ENCODE measurements at places on chromosomes 3 and 15.
A peak's percentile ranks its signal among the peaks of the same experiment; 100 is the strongest.

DNA sequence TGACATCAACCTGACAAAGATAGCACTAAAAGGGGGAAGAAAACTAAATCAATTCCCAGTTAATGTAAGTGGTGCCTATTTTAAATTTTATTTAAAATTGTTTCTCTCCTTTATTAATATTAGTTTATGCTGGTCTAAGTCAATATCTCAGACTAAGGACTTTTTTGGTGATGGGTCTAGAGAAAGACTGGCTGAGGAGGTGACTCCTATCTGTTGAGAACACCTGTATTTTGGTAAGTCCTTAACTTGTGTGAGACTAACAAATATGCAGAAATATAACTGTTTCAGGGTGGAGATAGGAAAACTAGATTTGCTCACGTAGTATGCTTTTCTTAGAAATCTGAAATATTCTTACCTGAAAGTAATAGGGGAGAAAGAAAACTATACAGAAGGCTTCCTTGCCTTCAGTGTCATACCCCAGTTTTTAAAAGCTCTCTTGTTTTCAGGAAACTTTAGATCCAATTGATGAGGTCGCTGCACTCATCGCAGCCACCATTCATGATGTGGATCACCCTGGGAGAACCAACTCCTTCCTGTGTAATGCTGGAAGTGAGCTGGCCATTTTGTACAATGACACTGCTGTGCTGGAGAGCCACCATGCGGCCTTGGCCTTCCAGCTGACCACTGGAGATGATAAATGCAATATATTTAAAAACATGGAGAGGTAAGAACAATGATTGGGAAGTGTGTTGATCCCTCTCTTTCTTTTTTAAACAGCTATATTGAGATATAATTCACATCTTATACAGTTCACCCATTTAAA lies 138.9 kb downstream of the PDE8A start:
- DNase-seq: no peak

DNA sequence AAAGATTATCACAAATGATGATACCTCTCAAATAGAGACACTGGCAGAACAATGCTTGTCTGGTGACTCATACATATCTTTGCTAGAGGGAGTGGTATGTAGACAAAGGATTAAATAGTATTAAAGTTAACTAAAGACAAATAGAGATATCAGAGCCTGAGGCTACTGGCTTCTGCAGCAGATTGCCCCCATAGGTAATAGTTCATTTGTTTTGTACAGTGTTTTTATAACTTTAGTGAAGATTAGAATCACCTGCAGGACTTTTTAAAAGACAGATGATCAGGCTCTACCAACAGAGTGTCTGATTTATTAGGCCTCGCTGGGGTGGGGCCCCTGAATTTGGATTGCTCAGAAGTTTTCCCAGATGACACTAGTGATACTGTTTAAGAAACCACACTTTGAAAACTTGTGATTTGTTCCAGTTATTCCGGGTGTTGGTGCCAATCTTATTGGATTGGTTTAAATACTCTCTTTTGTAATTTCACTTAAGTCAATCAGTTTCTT lies 96.4 kb downstream of the NAALADL2 start:
- DNase-seq: peak; percentile 7

DNA sequence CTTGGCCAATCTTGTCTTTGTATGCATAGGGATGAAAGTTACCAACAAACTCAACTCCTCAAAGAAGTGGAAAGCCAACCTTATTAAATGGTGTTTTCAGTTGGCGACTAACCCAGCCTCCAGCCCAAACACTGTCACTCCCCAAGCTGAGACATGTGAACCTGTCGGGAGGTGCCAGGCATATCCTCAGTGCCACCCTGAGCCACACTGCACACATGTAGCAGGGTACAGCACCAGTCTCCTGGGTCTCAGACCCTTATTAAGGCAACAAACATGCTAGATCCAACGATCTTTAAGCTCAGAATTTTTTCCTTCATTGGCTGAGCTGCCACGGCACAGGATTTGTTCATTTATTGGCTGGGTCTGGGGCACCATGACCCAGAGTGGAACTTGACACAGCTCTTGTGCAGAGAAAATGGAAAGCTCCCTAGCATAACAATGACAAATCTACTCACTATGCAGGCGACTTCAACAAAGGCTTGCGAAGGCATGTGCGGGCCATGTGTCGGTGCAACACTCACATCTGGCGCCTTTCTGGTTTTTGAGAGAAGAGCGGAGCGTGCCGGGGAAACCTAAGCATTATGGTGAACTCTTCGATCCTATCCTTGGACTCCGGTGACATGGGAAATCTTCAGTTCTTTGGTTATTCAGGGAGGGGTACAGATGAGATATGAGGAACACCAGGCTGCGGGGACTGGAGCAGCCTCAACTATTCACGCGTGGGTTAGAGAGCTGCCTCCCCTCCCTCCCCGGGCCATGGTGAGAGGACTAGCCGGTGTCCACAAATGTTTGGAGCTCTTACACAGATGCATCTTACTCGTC lies 190.1 kb downstream of the FAM43A start:
- no peak for DNase-seq

DNA sequence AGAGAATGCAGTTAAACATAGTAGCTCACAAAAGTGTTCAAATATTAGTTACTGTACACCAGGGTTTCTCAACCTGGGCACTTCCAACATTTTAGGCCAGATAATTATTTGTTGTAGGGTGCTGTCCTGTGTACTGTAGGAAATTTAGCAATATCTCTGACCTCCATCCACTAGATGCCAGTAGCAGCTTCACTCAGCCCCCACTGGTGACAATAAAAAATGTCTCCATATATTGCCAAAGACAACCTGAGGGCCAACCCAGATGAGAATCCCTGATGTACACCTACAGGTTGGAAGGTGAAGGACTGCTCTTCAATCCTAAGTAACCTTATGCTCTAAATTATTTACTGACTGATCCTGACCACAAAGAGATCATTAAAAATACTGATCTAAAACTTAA lies 32.5 kb downstream of the DCUN1D1 start:
- DNase-seq: no peak

GRCh38 chr15:90982135-90982534 lies 12.2 kb downstream of the PRC1 start:
- DNase-seq: no peak

- DNase-seq: no peak
These were observed 888.3 kb upstream of the NR2F2 start for GRCh38 chr15:95442107-95442719.

DNA sequence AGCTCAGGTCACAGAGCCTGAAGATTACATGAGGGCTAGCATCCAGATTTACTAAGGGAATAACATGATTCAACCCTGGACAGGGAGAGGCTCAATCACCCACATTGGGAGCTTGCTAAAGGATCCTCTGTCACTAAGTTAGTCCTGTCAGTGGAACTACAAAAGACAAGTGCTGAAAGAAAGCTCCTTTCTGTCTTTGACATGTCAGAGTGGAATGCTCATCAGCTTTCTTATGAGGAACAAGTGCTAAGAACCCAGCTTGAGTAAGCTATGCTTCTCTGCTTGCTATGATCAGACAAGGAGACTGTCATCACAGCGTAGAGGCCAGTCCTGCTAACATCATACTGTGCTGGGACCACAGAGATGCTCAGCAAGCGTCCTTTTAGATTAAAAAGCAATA lies 74.5 kb downstream of the MB21D2 start:
- no peak for DNase-seq

GRCh38 chr3:181709537-181710279 lies 2.0 kb upstream of the SOX2 start:
- peak; percentile 26 for DNase-seq

GRCh38 chr3:196440696-196441095 lies 8.5 kb upstream of the UBXN7 start:
- no peak for DNase-seq

GRCh38 chr3:59261009-59261408 lies 211.2 kb upstream of the CFAP20DC start:
- no peak for DNase-seq

DNA sequence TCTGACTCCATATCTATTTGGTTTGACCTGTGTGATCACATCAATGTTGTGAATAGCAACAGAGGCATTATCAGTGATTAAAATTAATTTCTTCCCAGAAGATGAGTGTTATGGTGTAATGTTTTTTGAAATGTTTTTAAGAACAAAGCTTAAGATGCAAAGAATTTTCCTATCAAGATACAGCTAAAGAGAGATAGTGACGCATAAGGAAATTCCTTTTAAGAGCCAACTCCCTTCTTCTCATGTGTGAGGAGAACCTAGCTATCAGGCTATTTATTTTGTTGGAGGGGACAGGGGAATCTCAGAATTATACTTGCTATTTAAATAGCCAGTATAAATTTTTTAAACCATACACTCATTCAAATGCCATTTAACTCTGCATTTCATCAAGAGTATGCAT lies 71.3 kb downstream of the COL8A1 start:
- DNase-seq: no peak

GRCh38 chr15:68230157-68231100 lies 901 bp upstream of the CLN6 start:
- DNase-seq: no peak

DNA sequence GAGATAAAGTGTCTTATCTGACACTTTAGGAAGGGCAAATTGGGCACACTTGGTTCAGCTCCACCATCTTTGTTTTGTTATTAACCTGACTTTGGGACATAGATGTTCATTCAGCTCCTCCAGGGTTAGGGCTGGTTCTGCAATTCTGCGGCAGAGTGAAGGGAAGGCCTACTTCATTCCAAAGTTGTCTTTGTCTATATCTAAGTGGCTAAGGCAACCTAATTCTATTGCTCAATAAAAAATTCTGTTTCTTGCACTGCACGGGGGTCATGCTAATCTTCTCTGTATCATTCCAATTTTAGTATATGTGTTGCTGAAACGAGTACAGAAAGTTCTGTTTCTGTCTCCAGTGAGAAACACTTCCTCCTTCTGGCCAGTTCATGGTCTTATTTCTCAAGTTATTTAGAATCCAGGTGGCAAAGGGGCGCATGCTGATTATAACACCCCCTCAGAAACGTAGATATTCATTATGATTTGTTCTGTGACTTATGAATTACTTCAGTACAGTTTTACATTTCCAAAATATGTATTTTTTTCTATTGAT lies 53.5 kb downstream of the PFN2 start:
- no peak for DNase-seq

GRCh38 chr15:92772626-92773244 lies 117.2 kb upstream of the FAM174B start:
- no peak for DNase-seq

DNA sequence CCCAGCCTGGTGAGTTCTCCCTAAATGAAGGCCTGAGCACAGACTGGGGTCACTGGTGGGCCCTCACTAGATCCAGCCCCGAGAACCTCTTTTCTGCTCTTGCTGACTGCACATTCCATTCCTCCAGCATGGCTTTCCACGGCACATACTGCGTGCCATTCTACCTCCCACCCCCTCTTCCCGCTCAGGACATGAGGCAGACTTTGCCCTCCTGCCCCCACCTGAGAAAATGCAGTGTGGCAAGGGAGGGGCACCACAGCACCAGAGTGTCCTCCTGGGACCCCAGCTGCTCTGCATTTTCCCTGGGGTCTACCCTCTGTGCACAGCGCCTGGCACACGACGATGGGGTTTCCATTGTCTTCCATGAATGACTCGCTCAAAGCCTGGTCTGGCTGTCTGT lies 6.1 kb upstream of the SLCO2A1 start:
- no peak for DNase-seq

DNA sequence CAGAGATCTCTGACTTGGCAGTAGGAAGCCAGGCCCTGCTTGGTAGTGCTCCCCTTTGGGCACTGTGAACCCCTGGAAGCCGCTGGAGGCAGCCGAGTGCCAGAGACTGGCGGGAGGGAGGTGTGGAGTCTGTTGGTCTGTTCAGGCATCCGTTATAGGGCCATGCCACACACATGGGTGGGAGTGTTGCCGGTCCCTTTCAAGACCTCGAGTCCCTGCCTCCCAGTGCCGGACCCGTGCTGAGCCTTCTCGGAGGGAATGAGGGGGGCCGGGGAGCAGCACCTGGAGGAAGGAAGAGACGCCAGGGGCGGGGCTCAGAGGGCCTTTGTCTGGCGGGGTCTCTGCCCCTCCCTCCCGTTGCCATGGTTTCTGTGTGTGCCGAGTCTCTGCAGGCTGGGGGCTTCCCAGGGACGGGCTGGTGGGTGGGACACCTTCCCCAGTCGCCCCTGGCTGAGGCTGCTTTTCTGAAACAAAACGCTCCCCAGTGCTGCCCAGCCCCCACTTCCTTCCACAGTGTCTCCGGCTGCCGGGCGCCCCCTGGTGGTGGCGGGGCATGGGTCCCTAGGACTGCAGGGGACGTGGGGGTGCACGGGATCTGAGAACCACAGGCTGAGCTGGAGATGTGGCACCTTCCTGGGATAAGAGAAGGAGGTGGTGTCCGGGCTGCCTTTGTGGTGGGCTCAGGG lies 10.0 kb downstream of the GNAI2 start:
- DNase-seq: no peak

All from kidney epithelial cell (primary cell).